ENCODE measurements at places on chromosomes 3 and 15.

DNA sequence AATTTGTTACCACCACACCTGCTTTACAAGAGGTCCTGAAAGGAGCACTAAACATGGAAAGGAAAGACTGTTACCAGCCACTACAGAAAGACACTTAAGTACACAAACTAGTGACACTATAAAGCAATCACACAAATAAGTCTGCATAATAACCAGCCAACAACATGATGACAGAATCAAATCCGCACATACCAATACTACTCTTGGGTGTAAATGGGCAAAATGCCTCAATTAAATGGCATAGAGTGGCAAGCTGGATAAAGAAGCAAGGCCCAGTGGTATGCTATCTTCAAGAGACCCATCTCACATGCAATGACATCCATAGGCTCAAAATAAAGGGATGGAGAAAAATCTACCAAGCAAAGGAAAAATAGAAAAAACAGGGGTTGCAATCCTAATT lies 106.8 kb upstream of the PRR23C start:
- no peak for DNase-seq

DNA sequence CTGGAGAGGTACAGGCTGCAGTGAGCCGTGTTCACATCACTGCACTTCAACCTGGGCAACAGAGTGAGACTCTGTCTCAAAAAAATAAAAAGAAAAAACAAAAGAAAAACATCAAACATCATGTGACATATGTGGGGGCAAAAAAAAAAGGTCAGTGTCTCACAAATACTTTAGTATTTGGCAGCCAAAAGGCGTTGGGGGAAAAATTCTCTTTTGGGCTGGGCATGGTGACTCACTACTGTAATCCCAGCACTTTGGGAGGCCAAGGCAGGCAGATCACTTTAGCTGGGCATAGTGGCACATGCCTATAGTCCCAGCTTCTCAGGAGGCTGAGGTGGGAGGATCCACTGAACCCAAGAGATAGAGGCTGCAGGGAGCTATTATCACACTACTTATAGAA lies 47.6 kb downstream of the TMCC1 start:
- no peak for DNase-seq

GRCh38 chr3:69232482-69232881 lies 110.1 kb upstream of the LMOD3 start:
- no peak for DNase-seq

- DNase-seq = no peak
Measured at GRCh38 chr3:105891101-105891500, 22.3 kb upstream of the CBLB start.

DNA sequence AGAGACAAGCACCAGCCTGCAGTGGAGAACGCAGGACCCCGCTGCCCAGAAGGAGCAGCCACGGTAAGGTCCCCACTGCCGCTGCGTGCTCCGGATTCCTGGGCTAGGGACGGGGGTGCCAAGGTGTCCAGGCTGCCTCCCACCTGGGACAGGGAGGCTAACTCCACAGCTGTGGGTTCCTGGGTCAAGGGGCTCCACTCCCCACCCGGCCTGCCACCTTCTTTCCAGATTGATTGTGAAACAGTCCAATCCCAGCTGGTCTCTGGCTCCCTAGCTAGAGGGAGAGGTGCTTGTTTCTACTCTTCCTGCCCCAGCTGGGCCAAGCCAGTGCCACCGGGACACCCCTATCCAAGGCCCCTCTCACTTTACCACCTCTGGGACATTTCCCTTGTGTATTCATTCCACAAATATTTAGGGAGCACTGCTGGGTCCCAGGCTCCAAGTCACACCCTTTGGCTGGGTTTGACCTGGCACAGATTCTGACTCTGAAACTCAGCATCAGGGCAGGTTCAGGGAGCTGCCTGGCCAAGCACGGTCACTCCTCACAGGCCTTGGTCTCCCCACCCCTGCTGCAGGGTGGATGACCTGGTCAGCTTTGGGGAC lies 1.9 kb downstream of the PAK6 start:
- DNase-seq = no peak

DNA sequence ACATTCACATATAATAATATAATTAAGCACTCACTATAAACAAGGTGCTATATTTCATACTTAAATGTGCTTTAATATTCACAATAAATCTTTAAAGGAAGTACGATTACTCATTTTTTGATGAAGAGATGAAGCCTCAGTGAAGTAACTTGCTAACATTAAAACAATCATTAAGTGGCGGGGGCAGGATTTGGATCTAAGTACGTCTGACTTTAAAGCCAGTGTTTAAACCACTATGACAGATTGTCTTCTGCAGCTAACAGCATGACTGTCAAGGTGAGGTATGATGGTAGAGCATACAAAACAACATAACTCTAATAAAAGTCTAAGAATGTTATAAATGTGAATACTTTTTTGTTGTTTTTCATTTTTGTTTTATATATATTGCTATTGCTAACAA lies 862.1 kb downstream of the ROBO1 start:
- DNase-seq = no peak

GRCh38 chr3:45692866-45693265 lies 3.7 kb downstream of the SACM1L start:
- DNase-seq = no peak

- peak; percentile 72 for DNase-seq
Measured at GRCh38 chr15:66389098-66389858, 2.6 kb downstream of the MAP2K1 start.

DNA sequence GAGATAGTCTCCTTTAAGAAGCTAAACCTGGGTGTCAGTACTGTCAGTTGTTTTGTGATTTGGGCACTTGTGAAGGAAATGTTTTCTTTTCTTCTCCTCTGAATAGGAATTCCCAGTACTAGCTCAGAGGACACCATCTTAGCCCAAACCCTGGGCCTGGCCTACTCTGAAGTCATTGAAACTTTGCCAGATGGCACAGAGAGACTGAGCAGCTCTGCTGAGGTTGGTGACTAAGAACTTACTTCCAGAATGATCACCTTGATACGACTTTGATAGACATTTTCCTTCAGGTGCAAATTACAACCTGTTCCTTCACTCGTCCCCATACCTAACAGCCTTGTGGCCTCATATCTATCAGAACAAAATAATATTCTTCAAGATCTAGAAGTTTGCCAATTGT lies 100.2 kb downstream of the LARS2 start:
- no peak for DNase-seq
